Daoy (cell line): ENCODE measurements at places on chromosomes 7 and 10.

DNA sequence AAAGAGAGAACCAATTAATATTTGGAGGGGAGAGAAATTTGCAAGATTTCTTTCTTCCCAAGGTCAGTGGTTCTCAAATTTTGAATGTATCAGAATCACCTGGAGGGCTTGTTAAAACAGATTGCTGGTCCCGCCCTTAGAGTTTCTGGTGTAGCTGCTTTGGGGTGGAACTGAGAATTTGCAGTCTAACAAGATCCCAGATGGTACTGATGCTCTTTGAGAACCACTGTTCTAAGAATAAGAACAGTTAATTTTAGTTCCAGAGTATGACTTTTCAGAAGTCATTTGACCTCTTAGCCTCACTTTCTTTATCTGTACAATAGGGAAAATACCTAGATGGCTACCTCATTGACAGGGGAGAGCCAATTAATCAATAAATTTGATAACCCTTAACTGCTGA is 161.6 kb downstream of the PRKG1 start:
- DNase-seq: no peak

- DNase-seq: peak; percentile 35
Observed at GRCh38 chr7:92691578-92691977, 101.4 kb upstream of the FAM133B start.

DNA sequence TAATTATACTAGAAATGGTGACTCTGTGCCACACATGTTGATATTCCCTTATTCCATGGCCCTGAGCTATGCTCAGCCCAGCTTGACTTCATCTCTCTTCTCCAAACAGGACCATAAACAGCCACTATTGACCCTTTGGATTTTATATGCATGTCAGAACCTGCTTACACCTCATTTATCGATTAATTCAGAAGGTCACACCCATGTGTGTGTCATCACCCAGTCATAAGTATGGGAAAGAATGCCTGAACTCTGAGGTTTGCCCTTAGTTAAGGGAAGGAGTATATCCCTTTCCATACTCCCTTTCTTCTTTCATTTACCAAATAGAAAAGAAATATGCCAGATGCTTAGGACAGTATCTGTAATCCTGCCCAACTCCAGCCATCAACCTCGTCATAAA is 602.3 kb downstream of the SORCS3 start:
- DNase-seq: no peak

DNA sequence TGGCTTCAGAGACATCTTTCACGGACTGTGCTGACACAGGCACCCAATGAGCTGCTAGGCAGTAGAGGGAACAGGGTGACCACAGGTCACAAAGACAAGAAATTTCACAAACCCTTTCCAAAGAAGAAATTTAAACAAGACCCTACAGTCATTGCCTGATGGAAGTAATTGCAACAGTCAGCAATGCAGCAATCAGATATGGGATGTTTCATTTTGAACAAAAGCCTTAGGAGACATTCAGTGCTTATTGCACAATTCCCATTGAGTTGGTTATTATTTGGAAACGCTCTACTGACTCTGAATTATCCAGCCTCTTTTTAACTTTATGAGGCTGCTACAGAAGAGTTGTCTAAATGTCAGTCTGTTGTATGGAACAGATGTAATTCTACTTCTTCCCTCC is 85.5 kb downstream of the ETV1 start:
- DNase-seq: no peak

GRCh38 chr7:116122972-116123595 is 87.3 kb upstream of the TES start:
- DNase-seq: peak; percentile 47

GRCh38 chr7:117730390-117730789 is 142.9 kb downstream of the CTTNBP2 start:
- DNase-seq: no peak

DNA sequence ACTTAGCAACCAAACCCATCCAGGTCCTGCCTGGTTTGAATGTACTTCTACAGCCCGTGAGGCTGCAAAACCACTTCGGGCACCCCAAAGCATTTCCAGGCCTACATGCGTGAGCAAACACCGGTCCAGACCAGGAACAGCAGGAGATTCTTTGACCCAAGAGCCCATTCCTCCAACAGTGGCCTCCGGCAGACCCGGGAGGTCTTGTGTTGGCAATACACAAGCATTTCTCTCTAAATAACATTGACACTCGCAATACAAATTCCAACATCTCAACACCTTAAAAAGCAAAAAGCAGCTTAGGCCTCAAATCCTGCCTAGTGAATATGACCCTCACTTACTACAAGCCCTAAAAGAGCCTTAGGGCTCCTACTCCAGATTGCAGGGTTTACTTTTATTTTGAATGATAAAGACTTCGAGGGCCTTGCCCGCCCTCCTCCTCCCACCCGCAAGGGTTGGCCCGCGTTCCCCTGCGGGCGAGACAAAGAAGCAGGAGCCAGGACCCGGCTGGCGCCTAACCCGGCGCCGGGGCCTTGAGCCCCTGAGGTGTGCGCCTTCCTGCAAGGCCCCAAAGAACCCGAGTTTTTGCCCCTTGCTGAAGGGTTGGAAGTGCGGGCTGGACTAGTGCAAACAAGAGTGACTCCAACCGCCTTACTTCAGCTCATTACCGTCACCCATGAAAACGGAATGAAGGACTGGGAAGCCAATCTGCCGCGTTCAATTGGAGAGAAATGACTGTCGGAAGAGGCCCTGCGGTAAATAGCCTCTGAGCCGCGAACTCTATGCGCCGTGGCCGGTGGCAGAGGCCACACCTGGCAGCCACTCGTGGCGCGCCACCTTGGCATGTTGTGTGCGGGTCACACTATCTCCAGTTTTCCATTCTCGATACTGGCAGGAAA is 3.4 kb upstream of the DLX6 start:
- no peak for DNase-seq

GRCh38 chr7:45937301-45937700 is 16.2 kb upstream of the IGFBP3 start:
- DNase-seq: no peak

DNA sequence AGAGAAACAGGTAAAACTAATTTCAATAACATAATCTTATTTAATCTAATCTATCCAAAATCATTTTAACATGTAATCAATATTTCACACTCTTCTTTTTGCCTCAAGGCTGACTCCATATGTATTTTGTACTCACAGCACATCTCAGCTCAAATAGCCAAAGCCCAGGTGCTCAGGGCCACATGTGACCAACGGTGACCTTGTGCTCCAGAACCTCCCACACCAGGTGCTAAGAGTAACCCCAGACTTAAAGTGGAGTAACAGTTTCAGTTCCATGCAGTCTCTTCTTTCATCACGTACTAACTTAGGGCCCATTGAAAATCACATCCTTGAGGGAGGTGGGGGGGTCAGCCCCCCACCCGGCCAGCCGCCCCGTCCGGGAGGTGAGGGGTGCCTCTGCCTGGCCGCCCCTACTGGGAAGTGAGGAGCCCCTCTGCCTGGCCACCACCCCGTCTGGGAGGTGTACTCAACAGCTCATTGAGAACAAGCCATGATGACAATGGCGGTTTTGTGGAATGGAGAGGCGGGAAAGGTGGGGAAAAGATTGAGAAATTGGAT is 47.3 kb downstream of the NCAPG2 start:
- DNase-seq: no peak

DNA sequence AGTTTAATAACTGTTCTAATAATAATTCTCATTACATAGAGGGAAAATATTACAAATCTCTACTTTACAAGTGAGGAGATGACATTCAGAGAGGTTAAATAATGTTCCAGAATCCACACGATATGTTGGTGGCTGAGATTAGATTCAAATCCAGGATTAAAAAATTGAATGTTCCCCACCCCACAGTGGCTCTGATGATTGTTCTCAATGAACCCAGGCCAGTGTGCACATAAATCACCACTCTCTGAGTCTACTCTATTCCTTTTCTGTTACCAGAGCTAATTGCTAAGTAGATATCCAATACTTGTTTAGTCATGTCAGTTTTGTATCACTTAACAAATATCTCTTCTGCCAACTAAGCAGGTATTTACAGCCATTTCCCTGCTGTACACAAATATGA is 281.0 kb downstream of the ABCA13 start:
- DNase-seq: no peak

GRCh38 chr7:94466516-94466915 is 43.1 kb upstream of the CASD1 start:
- no peak for DNase-seq

GRCh38 chr10:132608511-132609195 is 71.1 kb downstream of the INPP5A start:
- DNase-seq: no peak

DNA sequence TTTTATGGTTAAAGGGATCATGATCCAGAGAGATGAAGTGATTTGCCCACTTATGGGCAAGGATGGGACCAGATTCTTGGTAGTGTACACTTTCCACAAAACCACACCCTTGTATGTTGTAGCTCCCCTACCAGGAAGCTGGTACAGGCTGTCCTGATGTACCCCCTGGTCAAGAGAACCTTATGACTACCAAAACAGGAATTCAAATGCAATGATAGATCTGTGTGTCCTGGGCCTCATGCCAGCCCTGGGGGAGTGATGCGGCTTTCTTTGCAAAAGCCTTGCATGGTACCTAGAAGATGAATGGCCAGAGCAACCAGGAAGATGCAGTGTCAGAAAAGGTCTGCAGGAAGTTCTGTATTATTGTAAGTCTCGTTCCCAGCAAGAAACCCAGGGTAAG is 94.9 kb upstream of the AGK start:
- peak; percentile 27 for DNase-seq

DNA sequence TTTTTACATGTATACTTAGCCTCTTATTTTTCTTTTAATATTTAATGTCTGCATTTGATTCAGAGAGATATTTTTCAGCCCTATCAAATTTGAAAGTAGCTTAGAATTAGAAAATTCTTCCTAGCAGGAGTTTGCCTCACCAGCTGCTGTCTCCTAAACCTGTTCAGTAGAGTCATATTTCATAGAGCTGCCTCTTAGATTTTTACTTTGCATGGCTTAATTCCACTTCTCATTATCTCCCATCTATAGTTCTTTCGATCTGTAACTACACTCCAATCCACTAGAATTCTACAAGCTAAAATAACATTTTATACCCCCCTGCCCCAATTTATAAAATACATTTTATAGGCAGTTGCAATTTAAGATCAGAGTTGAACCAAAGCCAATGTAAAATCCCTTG is 227.0 kb downstream of the ANK3 start:
- no peak for DNase-seq

- no peak for DNase-seq
Observed at GRCh38 chr7:111215550-111215949, 124.6 kb downstream of the LRRN3 start.

GRCh38 chr7:47536661-47537611 is 45.0 kb downstream of the TNS3 start:
- peak; percentile 86 for DNase-seq

DNA sequence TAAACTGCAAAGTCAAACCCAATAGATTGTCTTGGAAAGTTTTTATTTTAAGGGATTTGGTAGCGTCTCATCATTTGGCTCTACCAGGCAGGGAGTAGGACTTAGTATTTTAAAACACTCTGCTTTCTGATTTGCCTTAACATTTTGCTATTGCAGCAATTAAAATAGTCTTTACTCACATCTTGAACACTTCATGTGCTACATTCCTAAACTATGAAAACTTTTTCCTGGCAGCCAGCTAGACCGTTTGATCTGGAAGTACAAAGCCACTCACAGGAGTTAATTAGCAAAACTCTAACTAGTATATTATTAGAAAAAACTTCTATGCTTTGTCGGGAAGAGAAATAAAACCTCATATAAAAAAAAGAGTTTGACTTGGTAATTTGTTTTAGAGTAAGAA is 111.4 kb downstream of the TFPI2 start:
- DNase-seq: no peak

- peak; percentile 92 for DNase-seq
Observed at GRCh38 chr10:119080521-119081259, at the start of gene EIF3A. EIF3A (minus strand) TSS chr10:119080817; CDS start chr10:119080676, 141 bp downstream.

DNA sequence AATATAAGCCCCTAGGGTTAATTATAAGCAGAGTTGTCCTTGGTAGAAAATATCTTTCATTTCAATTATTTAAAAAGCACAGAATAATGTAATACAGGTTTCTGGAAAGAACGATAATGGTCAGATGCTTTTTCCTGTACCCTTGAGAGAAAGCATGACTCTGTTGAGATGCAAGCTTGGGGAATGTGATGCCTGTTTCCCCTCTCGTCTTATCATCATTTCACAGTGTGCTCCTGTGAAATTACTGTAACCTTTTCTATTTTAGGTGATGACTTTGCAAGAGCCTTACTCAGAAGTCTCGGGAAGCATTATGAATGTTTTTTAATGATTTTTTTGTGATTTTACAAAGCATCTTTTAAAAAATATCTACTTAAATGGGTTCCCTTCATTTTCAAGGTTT is 243.0 kb downstream of the POLR1F start:
- DNase-seq: no peak

- DNase-seq: no peak
Observed at GRCh38 chr7:144403102-144403501, 391 bp downstream of the NOBOX start.

DNA sequence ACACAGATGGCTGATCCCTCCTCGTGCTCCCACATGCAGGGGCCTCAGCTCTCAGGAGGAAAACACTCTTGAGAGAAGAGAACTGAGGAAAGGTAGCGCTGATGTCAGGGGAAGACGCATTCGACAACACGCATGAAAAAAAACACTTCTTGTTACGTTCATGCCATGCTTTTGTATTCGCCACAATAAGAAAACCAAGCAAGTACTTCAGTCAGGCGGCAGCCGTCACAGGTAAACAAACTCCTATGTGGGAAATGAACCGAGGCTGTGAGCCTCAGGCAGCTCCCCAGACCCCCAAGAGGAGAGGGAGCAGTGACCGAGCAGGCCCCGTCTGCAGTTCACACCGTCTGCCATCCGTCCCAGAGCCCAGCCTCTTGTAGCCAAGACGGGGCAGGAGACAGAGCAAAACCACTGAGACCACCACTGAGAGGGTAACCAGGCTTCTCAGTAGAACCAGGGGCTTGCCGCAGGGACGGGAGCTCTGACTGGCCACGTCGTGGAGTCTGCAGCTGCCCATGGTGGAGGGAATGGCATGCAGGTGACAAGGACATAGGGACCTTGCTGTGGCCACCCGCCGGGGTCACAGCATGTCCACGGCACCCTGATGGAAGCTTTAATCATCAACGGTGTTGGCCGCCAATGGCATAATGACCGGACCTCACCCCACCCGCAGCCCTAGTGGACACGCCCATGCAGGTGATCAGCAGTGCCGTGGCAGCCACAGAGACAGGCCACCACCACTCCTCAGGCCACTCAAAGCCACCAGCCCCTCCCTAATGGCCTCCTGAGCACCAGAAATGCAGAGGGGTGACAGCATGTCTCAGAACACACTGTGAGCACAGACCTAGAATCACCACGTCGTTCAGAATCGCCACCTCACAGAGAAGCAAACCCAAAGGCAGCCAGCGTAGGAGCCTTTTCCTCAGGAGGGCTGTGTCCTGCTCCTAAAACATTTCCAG is 304.3 kb downstream of the PTPRN2 start:
- no peak for DNase-seq
